Astrocyte (in vitro differentiated cells and primary cell): ENCODE measurements at places on chromosomes 2 and 18. TPM values are rescaled to one million over a fixed set of nuclear protein-coding genes. Genes with fewer than 3 reads are reported as not detected.

DNA sequence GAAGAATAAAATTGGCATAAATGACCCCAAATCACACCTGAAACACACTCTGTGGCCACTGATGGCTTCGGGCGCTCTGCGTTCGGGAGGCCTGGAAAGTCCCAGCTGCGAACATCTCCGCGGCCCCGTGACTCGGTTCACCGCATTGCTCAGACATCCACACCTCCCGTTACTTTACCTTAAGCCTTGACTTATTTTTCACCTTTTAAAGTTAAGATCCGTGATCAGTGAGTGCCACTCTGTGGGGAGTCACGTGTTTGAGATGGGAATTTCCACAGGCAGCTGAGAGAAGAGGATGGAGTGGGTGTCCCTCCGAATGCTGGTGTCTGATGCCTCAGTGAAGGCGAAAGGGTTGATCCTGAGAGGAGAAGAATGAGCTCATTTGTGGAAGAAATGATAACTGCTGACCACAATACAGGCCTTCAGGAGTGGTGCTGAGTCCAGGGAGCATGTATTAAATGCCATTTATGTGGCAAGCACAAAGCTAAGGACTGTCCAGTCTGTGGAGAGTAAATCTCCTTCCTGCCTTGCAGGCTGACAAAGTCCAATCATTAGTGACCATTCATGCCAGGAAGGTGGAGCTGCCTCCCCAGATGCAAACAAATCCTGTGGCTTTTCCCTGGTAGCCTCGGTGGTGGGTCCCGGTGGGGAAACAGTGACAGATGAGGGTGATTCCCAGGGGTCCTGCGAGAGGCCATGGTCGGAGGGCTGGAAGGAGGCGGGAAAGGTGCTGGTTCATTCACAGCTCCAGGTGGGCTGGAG lies 168.8 kb downstream of the RTP5 start:
- no peak for DNase-seq

Gene ABCG8
- total RNA-seq: not detected in 2 replicates

DNA sequence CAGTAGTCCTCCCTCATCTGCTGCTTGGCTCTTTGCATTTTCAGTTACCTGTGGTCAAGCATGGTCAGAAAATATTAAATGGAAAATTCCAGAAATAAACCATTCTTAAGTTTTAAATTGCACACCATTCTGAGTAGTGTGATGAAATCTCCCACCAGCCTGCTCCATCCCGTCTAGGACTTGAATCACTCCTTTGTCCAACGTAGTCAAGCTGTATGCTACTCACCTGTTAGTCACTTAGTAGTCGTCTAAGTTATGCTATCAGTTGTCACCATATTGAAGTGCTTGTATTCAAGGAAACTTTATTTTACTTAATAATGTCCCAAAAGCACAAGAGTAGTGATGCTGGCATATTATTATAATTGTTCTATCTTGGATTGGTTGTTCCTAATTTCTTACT lies 172.5 kb downstream of the FIGN start:
- DNase-seq: no peak

DNA sequence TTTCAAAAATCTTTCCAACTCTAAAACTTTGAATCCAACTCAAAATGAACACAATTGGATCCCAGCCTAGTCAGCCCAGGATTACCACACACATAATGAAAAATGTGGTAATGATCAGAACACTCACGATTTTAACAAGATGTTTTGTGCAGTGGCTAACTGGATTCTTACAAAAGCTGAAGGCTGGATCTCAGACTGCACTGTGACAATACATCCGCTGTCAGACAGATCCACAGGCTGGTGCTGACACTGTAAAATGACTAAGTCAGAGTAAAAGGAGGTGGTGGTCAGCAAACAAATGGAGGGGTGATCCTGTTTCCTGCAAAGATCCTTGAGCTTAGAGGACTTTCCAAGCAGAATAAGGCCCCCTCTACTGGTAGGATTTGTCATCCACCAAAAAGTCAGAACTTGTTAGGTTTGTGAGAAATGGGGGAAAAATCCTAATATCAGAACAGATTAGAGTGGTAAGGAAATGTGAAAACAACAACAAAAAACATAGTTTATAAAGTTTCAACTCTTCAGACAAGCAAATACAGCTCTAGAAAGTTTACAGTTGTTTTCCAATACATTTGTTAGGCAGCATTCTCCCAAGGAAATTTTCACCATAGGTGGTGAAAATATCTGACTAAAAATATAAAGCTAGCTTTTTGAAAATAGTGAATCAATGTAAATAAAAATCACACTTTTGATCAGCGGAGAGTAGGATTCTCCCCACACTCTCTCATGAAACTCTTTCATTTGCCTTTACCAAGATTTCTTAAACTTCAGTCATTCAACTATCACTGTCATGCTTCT lies 211.9 kb downstream of the AGPS start:
- peak; percentile 60 for DNase-seq

GRCh38 chr2:198382811-198383210 lies 578.4 kb downstream of the PLCL1 start:
- no peak for DNase-seq
